ENCODE measurements at places on chromosomes 4 and X. TPM values are rescaled to one million over a fixed set of nuclear protein-coding genes. Genes with fewer than 3 reads are reported as not detected.

Gene FOXR2
- not detected for total RNA-seq

- no peak for DNase-seq
Measured at GRCh38 chr4:48588230-48589097, 98.4 kb downstream of the ZAR1 start.

GRCh38 chrX:100648458-100649417 is 4.7 kb downstream of the SRPX2 start:
- DNase-seq = no peak

DNA sequence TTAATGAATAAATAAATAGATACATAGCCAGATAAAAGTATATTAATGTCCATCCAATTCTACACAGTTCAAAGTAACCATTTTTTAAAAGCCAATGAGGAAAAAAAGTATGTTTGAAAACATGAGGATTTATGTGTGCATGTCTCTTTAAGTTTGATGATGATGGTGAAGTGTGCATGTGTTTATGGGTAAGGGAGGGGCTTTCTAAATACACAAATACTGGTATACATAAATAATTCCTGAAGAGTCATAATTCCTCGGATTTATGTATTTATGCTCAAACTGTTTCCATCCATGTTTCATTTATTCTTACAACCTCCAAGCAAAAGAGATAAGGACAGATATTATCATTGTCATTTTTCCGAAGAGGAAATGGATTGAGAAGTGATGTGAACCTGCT is 75.4 kb downstream of the ENOX2 start:
- DNase-seq = no peak

Gene FAM133A
- total RNA-seq = not detected

- no peak for DNase-seq
Measured at GRCh38 chrX:134537179-134537955, 77.4 kb downstream of the HPRT1 start.

DNA sequence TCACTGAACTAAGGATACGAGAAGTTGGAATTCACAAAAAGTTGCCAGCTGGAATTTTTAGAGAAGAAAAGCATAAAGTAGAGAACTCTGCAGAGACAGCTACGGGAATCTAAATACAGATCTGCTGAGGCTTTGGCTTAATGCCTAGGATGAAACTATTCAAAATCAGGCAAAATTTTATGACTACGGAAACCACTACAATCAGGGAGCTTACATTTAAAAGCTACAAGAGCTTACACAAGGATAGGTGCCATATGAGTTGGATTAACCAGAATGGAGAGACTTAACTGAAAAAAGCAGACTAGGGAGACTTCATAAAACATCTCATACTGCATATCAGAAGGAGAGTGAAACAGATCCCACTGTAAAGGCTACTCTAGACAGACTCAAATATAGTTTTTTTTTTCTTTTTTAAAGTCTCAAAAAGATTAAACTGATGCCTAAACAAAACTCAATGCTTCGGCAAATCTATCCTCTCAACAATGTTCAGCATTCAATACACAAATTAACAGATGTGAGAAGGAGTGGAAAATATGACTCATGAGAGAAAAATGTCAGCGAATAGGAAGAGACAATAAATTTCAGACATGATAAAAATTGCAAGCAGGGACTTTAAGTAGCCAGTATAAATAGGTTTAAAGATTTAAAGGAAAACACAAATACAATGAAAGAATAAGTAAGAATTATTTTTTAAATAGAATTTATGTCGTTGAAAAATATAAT is 586.1 kb downstream of the FSTL5 start:
- no peak for DNase-seq

Gene SGMS2
- total RNA-seq = 473 TPM

Gene VCX3B
- total RNA-seq = not detected

DNA sequence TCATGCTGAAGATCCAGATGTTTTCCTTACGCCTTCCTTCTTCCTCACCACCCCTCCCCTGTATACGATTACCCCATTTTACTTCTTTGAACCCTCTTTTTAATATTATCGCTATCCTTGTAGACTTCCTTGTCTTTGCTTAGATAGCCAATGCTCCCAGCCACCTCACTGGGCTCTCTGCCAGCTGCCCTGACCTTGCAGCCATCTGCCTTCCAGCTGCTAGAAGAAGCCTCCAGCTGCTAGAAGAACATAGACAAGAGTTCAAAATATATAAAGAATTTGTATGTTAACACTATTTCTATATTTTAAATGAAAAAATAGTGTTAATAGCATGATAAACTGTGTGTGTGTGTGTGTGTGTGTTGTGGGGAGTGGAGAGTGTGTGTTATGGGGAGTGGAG is 374.7 kb downstream of the ANKRD50 start:
- DNase-seq = no peak

Gene PAK3
- total RNA-seq = 0.72 TPM

GRCh38 chrX:22699581-22700091 is 300.1 kb upstream of the DDX53 start:
- no peak for DNase-seq

DNA sequence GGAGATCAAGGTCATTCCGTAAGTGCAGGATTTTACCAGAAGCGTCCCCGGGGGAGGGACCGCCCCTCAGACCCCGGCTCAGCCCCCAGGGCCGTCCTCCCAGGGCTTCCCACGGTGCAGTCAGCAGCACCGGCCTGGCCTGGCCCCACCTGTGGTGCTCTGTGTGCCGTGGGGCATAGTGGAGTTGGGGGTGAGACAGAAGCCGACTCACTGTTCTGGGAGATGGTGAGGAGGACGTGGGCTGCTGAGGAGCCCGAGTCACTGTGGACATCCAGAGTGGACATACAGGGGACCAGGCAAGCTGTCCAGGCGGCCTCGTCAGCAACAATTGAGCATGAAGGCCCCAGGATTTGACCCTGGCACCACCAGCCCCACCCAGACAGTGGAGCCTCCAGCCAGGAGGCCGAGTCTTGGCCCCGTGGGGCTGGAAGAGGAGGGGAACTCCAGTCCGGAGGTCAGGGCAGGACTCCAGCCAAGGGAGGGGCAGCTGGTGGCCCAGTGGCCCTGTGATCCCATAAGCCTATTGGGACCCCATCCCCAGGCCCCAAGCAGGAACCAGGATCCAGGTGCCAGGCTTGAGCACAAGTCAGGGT is 19.1 kb downstream of the ATP5ME start:
- DNase-seq = no peak

- DNase-seq = no peak
Measured at GRCh38 chr4:169818063-169818679, 60.4 kb upstream of the HPF1 start.

GRCh38 chr4:190014771-190015537 is 12.1 kb downstream of the FRG2 start:
- DNase-seq = no peak

Gene STARD8
- 18.3 TPM for total RNA-seq

GRCh38 chrX:130296743-130297142 is 28.0 kb upstream of the ZNF280C start:
- DNase-seq = no peak

GRCh38 chr4:86582410-86582809 is 11.7 kb upstream of the PTPN13 start:
- no peak for DNase-seq

Gene LNX1
- total RNA-seq = 72.4 TPM

- DNase-seq = no peak
Measured at GRCh38 chr4:128757712-128758111, 51.8 kb upstream of the JADE1 start.

- no peak for DNase-seq
Measured at GRCh38 chr4:17702641-17703040, 78.8 kb downstream of the FAM184B start.

DNA sequence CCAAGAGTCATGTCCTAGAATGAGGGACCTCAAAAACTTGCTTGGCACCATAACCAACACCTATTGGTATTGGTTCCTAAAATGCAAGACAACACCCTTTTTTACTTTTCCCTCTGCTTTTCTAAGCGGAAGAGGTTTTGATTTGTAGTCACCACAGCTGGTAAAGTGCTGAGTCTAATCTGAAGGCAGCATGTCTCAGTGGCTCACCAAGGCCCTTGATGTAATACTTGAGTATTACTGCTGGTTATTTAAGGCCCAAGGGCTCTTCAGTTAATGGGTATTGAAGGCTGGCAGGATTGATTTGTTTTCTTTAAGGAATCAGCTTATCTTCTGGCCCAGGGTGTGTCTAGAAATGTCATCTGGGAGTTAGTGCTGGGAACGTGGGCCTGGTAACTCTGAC is 735.1 kb downstream of the GLUD2 start:
- no peak for DNase-seq

- no peak for DNase-seq
Measured at GRCh38 chrX:10444204-10444603, 176.2 kb downstream of the MID1 start.

Gene IGFBP7
- 660 TPM for total RNA-seq

DNA sequence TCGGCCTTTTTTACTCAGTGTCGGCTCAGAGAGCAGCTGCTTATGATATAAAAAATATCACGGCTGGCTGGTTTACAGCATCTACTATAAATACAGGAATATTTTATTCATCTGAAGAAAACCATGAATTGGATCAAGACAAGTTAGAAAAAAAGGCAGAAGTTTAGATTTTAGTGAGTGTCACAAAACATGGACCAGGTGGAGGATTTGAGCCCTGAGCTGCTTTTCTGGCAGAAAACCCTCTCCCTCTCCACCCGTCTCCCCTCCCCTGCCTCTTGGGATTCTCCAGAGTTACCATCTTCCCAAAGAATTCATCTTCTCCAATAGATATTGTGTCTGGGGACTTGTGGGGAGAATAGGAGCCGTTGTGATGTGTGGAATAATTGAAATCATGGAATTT is 142.8 kb upstream of the RAI2 start:
- DNase-seq = no peak

DNA sequence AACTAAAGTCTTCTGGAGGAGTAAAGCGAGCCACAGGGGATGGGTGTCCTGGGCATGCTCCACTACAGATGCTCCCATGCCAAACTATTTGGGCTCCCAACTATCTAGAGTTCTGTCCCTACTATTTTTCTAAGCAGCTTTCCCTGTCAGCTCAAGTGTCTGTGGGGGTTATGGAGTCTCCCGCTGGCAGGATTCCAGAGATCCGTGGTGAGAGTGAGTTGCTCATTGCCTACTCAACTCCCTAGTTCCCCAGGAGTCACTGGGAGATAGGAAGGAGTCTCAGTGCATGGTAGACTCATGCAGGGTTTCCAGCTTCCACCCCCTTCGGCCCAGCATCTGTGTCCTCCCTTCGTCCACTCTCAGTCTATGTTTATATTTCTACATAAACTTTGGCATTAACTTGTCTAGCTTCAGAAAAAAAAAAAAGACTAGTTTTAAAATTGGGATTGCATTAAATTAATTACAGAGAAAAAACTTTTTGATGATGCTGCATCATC is 55.1 kb upstream of the INPP4B start:
- DNase-seq = no peak

- DNase-seq = no peak
Measured at GRCh38 chr4:90137555-90137954, 10.4 kb downstream of the CCSER1 start.

GRCh38 chrX:74179071-74179470 is 124.9 kb upstream of the ZCCHC13 start:
- no peak for DNase-seq

DNA sequence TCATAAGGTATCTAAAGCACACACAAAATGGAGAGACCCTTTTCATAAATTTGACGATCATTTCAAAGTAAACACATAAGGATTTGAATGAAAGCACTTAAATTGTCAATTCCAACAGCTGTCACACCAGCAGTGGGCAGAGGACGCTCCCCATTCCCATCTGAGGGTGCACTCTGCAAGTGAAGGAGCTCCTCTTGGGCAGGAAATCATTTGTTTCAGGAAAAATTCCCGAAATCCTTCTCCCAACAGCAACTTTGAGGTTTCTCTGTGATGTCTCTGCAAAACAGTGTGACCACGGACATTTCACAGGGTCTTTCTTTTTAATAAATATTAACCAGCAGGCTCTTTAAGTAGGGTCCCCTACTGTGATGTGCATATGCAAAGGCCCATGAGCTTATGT is 111.0 kb downstream of the EPHA5 start:
- DNase-seq = no peak

- no peak for DNase-seq
Measured at GRCh38 chr4:82352825-82353366, 20.9 kb downstream of the HNRNPD start.

Gene GAGE12J
- not detected for total RNA-seq

GRCh38 chr4:26692014-26692726 is 108.3 kb downstream of the TBC1D19 start:
- DNase-seq = no peak

DNA sequence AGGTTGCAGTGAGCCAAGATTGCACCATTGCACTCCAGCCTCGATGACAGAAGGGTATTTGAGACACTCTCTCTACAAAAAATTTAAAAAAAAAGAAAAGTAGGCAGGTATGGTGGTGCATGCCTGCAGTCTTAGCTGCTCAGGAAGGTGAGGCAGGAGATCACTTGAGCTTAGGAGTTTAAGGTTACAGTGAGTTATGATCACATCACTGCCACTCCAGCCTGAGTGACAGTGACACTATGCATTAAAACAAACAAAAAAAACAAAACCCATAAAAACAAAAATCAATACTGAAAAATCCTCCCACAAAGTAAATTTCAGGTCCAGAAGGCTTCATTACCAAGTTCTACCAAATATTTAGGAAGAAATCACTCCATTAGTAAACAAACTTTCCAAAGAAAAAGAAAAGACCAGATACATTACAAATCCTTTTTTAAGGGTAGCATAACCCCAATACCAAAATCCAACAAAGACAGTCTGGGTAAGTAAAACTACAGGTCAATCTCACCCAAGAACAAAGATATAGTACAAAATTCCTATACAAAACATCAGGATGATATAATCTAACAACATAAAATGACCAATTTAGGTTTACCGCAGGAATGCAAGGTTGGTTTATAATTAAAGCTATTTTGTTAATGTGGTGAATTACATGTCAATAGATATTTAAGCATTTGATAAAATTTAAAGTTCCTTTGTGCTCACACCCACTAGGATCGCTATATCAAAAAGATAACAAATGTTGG is 11.7 kb downstream of the NELFA start:
- DNase-seq = no peak

DNA sequence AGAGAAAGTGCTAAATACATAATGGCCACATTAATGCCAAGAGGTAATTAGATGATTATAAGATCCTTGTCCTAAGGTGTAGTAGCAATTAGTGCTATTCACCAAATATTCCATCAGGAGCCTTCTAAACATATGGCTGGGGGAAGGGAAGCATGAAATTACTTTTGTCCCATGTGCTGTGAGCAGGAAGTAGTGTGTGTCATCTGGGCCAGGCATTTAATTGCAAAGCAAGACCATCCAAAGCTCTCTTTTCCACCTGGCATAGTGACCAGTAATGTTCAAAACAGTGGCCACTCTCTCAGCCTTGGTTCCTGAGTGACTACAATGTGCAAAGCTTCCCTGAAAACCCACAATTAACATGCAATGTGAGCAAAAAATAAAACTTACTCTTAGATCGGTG is 144.2 kb upstream of the FAM241A start:
- no peak for DNase-seq

GRCh38 chrX:30888526-30889146 is 418 bp downstream of the TAB3 start:
- DNase-seq = no peak

DNA sequence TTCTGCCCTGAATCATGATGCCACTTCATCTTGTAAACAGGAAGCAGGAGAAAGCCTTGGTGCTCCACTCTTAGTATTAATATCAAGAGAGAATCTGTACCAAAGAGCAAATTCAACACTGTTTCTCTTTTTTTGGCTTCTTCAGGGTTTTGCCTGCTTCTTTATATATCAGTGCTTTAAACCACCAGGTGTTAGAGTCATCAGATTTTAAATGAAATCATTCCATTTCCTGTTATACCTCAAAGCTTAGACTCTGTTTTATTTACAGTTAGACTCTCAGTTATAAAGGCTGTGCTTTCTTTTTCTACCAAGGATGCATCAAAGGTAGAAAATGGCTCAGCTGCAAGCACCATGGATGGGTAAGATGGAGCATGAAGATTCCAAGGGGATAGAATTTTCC is 350.9 kb downstream of the CAMK2D start:
- DNase-seq = no peak

Gene SLC26A1
- total RNA-seq = not detected

Measured in omental fat pad (tissue), 4 donors.